ENCODE measurements at places on chromosomes 3 and 15.

- DNase-seq: no peak
Measured at GRCh38 chr3:178823591-178824246, 247.9 kb downstream of the ZMAT3 start.

DNA sequence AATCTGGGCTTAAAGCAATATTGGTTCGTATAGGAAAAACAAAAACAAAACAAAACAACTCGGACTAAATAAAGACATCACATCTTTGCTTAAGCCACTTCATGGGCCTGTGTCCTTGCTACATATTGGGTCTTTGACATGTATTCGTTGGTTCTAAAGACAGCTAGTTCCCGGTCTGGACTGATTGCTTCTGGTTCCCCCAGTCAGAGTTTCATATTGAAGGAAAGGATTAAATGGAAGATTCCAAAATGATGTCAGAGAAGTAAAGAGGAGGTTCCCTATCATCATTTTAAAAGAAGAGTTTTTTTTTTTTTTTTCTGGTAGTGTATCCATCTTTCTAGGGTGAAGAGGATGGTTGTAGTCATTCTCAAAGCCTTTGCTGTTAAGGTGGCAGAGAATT, 2.3 kb downstream of the OXSR1 start:
- DNase-seq: no peak

DNA sequence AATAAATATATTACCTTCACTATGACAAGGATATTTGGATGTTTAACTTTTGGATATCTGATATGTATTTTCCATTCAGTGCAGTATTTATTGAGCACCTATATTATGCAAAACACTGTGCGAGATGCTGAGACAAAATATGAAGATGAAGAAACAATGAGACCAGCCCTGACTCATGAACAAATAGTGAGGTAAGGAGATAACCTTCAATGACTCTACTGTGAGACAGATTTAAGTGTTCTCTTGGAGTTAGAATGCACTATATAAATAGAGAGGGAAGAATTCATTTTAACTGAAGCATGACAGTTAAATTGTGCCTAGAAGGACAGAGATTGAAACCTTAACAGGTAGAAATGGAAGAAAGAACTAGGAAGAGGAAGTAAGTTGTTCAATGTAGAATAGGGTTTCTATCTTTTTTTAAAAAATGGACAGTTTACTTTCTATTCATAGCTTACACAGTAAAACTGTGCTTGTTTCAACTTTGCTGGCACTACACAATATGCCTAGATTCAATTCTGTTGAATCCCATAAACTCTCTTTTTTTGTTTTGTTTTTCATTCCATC, 124.2 kb downstream of the ZBTB20 start:
- no peak for DNase-seq

DNA sequence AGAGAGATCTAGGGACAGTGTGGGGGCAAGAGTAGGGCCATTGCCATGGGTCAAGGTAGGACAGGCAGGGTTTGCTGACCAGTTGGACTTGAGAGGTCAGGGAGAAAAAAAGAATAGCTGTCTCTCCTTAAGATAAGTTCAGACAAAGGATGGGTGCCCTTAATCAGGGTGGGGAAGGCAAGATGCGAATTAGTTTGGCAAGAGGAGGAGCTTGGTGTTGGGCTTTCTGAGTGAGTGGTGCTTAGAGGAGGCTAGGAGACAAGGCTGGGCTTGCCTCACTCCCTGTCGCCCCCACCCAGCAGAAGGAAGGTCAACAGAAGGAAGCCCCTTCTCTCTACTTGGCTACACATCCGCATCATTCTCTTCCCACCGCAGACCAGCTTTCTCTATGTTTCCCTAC, 53.9 kb upstream of the CTDSPL start:
- no peak for DNase-seq

- no peak for DNase-seq
Measured at GRCh38 chr15:53611145-53611920, 148.1 kb downstream of the WDR72 start.

- DNase-seq: no peak
Measured at GRCh38 chr15:64792282-64792681, 16.9 kb upstream of the RBPMS2 start.

- DNase-seq: no peak
Measured at GRCh38 chr15:40902605-40903561, 8.6 kb downstream of the VPS18 start.

DNA sequence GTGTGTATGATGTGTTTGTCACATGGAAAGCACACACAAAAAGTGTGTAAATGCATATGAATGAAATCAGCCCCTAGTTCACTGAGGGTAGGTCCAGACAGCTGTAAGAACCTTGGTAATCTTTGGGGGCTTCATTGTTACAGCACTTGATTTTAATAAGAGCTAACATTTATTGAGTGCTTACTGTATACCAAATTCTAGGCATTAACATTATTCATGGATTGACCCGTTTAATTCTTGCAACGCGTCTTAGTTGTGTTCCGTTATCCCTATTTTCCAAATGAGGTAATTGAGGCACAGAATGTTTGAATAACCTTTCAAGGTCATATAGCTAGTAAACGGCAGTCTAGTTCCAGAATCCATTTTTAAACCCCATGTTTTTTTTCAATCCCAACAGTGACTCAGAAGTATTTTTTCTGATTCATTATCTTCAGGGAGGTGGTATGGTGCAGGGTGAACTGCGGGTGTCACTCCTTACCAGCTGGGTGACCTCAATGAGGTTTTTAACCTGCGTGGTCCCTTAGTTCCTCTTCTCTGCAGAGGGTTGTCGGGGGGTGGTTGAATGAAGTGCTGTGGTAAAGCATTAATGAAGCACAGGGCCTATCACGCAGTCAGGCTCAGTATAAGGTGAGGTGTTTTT, 14.2 kb downstream of the RAB8B start:
- no peak for DNase-seq

DNA sequence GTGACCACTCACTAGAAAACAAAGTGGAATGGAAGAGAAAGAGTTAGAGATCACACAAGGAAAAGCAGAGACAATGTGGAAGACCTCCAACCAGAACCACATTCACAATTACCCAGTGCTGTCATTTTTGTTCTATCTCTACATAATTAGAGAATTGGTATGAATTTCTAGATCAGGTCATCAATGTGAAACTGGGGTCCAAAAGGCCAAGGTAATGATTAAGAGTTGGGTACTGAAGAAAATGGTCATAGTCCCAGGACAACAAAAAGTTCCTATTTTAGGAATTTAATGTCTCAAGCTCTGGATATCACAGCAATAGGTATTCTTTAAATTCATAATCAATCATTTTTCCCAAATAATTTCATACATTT, 84.7 kb upstream of the PPIB start:
- DNase-seq: no peak

DNA sequence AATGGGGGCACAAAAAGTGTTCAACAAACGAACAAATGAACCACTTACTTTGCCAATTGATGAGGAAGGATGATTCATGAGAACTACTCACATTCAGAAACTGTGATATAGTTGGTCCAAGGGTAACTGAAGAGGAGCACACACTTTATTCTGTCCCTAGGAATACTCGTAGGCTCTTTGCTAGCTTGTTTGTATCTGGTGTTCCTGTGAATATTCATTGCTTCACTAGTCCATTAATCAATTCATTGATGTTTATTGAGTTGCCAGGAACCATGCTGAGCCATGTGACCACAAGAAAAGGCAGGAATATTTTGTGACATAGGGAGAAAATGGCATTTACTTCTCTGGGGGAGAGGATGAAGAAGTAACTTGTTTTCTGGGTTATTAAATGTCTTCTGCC, 338.3 kb downstream of the IL20RB start:
- no peak for DNase-seq

GRCh38 chr3:142647856-142648255, 51.7 kb downstream of the PLS1 start:
- no peak for DNase-seq

DNA sequence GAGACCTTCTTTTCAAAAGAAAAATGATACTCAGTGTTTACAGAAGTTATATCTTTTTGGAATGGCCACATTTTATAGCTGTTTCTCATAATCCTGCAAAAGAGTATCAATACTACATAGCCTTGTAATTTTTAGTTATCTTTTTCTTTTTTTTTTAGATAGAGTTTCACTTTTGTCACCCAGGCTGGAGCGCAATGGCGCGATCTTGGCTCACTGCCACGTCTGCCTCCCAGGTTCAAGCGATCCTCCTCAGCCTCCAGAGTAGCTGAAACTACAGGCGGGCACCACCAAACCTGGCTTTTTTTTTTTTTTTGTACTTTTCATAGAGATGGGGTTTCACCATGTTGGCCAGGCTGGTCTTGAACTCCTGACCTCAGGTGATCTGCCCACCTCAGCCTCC, 53.6 kb downstream of the ANKRD28 start:
- DNase-seq: no peak

DNA sequence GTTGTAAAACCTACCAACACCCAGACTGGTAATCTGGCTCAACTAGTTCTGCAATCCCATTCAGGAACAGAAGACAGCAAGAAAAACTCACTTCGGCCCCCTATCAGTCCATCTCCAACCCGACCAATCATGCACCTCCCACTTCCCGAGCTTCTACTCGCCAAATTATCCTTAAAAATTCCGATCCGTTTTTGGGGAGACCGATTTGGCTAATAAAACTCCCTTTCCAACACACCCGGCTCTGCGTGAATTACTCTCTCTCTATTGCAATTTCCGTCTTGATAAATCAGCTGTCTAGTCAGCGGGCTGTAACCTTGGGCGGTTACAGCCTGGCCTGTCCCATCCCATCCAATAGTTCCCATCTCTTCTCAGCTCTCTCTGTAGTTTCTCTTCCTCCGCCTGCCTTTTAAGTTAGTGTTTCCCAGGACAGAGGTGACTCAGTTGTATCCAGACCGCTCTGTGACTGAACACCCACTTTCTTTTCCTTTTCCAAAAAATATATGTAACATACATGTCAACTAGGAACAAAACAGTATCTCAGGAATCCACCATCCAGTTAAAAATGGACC, 780 bp upstream of the ACAD9 start:
- DNase-seq: no peak

DNA sequence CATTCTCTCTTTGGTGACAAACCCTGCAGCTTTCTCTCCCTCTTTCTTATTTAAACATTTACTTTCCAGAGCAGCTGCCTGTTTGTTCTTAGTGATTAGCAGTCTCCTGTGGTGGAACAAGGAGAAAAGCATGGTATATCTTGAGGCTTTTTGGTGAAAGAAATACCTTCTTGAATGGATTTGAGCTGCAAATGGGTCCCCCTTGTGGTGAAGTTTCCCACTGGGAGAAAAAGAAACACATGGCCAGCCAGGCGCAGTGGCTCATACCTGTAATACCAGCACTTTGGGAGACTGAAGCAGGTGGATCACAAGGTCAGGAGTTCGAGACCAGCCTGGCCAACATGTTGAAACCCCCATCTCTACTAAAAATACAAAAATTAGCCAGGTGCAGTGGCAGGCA, 48.3 kb upstream of the ACP3 start:
- no peak for DNase-seq

GRCh38 chr3:104548401-104548800, 818.3 kb upstream of the ALCAM start:
- no peak for DNase-seq

GRCh38 chr3:142013993-142014392, 135.4 kb downstream of the TFDP2 start:
- DNase-seq: no peak

DNA sequence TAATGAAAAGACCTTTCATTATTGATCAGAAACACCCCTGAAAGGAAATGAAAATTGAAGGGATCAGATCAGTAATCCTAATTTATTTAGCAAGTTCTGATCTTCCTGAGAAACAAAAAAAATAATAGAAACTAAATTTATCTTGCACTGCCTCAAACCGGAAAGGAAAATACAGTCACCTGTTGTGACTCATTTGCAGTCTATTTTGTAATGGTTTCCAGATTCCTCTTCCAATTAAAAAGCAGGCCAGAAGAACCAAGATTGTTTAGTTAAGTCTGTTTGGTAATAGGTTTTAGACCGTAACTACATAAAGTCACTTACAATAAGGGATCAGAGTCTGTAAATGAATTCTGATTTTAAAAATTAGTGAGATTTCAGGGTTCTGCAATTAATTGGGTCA, 49.7 kb upstream of the ATOSA start:
- no peak for DNase-seq

GRCh38 chr15:97687654-97688053, 272.8 kb upstream of the ARRDC4 start:
- DNase-seq: no peak

- no peak for DNase-seq
Measured at GRCh38 chr3:154095832-154096421, 25.3 kb upstream of the ARHGEF26 start.

All from activated naive CD4-positive, alpha-beta T cell (primary cell).